Lung microvascular endothelial cell (primary cell): ENCODE measurements at places on chromosomes 11 and 22. TPM values are rescaled to one million over a fixed set of nuclear protein-coding genes. Genes with fewer than 3 reads are reported as not detected.
A peak's percentile ranks its signal among the peaks of the same experiment; 100 is the strongest.

DNA sequence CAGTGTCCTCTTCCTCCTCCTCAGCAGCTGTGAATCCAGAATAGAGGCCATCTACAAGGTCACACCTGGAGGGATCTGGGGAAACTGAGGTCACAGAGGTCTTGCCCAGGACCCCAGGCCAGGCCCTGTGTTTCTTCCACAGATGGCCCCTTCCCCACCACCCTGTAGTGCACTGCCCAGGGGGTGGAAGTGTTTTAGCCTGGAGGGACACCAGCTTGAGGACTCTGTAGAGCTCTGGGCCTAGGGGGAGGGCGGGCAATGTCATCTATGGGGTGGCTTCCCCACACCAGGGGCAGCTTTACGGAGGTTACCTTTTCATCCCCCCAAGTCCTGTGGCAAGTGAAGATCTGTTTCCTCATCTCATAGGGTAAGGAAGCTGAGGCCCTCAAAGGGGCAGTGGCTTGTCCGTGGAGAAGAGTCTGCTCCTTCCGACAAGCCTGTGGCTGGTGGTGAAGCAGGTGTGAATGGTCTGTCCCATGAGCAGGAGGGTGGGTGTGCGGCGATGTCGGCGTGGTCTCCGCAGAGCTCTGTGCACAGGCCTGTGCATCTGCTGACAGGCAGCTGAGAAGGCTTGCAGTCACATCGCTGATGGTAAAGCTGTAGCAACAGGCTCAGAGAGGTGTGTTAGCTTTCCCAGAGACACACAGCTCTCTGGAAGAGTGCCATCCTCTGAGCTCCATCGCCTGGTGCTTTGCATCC lies 74.1 kb upstream of the WNT7B start:
- no peak for DNase-seq

DNA sequence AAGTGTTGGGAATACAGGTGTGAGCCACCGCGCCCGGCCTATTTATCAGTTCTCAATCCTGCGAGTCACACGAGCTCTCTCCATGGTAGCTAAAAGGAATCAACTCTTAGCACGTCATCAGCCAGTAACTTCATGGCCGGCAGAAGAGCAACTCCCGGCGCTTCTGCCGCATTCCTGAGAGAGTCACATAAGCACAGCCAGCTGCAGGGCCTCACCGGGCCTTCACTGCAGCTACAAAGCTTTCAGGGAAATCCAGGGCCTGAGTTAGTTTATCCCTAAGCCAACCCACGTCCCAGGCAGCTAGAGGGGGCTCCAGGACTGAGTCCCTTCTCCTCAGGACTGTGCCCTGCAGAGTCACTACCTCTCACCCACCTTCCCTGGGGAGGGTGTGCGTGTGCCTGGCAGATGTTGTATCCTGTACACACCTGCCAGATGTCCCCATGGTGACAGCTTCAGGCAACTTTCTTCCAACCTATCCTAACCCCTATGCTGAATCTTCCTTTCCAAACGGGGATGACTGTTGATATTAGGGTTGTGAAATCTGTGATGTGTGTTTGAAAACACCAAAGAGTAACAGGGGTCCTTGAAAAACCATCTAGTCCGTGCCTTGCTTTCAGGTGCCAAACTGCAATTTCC lies 45.9 kb upstream of the ARFGAP3 start:
- DNase-seq = peak; percentile 43

The C11orf86 gene
- total RNA-seq = not detected in 2 replicates

The AGBL2 gene
- under 0.01 and 0.20 TPM in 2 replicates for total RNA-seq

- DNase-seq = no peak
These were observed 135.3 kb downstream of the CCDC34 start for GRCh38 chr11:27227736-27228135.

DNA sequence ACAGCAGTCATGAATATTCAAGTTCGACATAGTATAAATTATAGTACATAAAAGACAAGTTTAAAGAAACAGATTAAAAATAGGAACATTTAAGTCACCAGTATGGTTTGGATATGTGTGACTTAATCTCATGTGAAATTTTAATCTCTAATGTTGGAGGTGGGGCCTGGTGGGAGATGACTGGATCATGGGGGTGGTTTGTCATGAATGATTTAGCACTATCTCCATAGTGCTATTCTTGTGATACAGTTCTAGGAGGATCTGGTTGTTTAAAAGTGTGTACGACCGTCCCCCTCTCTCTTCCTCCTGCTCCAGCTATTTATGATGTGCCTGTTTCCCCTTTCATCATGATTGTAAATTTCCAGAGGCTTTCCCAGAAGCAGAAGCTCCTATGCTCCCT lies 3.3 kb downstream of the KDM4E start:
- no peak for DNase-seq

GRCh38 chr22:17086296-17086695 lies 1.5 kb downstream of the IL17RA start:
- no peak for DNase-seq

DNA sequence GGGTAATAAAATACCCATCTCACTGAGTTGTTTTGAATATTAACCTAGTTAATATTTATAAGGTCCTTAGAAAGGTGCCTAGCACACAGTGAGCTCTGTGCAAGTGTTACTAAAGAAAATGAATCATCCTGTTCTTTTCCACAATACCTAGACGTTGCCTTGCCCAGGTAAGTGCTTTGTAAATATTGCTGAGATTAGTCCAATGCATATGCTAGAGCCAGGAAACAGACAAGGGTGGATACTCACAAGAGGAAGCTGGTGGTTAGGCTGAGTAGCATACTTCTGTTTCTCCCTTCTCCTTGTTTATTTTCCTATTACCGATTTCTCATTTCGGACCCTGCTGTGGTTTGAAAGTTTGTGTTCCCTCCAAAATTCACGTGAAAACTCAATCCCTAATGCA lies 58.1 kb upstream of the BARX2 start:
- DNase-seq = no peak

GRCh38 chr11:64060861-64061444 lies 25.2 kb downstream of the FLRT1 start:
- peak; percentile 45 for DNase-seq

- DNase-seq = peak; percentile 4
These were observed 35.5 kb upstream of the CWF19L2 start for GRCh38 chr11:107493117-107493516.
